ENCODE measurements at places on chromosomes 16 and 17.
A peak's percentile ranks its signal among the peaks of the same experiment; 100 is the strongest.

DNA sequence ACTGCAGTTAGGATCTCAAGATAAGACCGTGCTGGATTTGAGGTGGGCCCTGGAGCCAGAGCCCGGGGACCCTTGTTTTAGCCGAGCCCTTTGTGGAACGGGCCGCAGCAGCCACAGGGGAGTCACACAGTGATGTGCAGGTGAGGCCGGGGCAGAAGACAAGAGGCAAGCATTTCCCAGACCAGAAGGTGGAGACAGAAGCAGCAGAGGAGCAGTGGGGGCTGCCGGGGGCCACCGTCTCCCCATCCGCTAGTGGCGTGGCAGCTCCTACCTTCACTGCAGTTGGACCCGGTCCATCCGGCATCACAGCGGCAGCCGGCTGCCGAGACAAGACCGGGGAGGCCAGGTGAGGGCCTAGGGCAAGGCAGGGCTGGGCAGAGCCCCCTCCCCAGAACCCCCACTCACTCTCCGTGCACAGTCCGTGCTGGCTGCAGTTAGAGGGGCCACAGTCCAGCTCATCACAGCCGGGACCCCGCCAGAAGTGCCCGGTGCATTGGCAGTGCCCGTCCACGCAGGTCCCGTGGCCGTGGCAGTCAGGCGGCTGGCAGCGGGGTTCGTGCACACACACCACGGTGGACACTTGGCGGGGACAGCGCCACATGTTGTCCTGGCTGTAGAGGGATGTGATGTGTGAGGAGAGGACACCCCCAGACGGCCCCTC is 6.0 kb downstream of the NAGPA start:
- no peak for DNase-seq

DNA sequence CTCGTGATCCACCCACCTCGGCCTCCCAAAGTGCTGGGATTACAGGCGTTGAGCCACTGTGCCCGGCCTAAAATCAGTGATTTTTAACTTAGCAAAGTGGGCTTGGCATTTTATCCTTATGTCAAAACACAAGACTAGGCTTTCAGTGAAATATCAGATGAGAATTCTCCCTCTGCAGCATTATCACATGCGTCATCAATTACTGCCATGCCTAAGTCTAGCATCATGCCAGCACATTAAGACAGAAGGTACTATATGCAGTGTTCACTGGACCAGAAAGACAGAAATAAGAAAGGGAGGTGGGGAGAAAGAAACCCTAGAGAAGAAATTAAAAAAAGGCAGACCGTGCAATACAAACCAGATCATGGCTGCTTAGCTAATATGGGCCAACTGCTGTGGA is 29.8 kb downstream of the GPATCH8 start:
- no peak for DNase-seq

GRCh38 chr17:40059729-40060475 is 2.9 kb upstream of the THRA start:
- DNase-seq: no peak

DNA sequence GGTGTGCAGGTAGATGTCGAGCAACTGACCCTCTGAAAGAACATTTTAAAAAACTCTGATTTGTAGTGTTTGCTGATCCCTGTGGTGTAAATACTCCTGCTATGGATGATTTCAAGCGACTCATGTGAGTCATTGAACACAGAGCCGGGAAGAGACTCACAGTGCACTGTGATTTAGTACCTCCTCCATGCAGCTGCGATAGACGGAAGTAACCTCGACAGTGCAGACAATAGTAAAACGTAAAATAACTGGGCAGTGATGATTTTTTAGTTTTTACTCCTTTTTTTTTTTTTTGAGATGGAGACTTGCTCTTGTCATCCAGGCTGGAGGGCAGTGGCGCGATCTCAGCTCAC is 8.7 kb downstream of the TBX21 start:
- DNase-seq: no peak

DNA sequence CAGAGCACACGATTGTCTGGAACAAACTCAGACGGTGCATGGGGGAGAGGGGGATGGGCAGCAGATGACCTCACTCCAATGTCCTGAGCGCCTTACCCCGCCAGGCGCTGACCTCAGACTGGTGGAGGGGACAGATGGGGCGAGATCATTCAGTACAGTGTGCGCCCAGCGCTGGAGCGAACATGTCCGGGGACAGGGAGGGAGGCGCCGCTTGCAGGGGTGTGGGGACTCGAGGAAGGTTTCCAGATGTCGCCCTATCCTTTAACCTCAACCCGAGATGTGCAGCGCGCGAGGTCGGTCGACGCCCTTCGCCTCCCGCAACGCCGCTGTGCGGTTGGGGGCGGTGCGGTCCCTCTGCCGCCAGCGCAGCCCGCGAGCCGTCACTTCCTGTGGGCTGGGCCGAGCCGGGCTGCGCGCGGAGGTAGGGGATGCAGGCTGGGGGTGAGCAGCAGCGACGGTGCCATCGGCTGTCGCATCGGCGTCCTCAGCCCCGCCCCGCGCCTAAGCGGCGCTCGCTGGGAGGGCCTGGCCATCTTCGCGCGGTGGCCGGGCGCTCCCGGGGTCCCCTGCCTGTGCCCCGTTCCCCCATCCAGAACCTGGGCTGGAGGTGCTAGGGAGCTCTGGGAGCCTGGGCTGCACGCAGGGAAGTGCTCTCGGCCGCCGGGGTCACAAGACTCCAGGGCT is 5.3 kb upstream of the CDR2L start:
- DNase-seq: peak; percentile 92

DNA sequence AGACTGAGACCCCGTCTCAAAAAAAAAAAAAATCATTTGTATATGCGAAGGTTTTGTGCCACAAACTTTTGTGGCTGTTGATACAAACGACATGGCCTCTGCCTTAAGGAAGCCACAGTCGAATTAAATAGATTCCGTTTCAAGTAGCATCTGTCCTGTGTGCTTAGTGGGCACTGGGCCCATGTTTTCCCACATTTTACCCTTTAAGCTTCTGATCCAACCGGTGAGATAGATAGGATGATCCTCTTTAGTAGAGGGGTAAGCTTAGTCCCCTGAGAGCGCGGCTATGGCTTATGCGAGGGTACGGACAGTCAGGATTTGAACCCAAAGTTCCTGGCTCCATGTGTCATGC is 776 bp upstream of the TMEM219 start:
- DNase-seq: no peak

All from right cardiac atrium (tissue), 5 donors.